AG08396 (cell line): ENCODE measurements at places on chromosomes 6 and 20.

GRCh38 chr20:13430346-13431002 is 208.3 kb downstream of the TASP1 start:
- no peak for DNase-seq

DNA sequence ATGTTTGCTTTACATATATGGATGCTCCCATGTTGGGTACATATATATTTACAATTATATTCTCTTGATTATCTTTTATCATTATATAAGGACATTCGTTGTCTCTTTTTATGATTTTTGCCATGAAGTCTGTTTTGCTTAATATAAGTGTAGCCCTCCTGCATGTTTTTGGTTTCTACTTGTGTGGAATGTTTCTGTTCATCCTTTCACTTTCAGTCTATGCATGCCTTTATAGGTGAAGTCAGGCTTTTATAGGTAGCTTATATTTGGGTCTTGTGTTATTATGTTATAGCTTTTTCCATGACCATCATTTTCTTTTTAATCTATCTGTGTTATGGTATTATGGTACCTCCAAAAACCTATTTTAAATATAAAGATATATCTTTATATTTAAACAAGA is 612.5 kb upstream of the HS3ST5 start:
- no peak for DNase-seq

DNA sequence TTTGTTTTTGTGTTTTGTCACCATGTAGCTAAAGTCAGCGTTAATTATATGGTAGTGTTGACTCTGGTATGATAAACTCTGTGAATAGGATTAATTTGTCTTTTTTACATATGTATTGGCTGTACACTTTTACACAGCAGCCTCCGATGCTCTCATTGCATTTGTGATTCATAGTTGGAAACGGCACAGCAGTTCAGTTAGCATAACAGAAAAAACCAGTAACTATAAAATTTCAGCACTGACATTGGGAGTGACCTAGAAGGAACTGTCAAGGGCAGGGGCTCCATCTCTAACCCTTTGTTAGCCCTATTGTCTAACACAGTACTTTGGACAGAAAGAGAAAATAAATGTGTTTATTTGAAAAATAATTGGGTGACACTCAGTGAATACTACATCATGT is 5.6 kb upstream of the BEND6 start:
- DNase-seq, result no peak

DNA sequence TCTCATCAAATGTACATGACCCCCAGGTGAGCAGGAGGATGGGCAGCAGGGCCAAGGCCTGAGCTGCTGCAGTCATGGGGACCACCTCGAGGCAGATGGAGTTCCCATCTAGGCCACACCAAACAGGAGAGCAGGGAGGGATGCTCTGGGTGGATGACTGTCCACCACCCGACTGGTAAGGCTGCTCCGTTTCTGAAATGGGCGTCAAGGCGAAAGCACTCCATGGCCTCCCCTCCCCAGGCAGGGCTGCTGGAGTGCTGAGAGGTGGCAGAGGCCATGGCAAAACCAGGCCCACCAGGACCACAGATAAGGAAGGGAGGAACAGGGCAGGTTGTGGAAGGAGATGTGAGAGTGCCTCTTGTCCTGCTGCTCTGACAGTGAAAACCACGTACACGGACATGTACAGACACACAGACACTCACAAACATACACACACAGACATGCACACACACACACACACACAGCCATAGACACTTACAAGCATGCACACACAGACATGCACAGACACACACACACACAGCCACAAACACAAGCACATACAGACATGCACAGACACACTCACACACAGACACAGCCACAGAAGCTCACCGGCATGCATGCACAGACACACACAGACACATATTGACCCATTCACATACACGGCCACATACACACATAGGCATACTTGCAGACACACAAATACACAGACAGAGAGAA is 93.2 kb downstream of the PSMG4 start:
- no peak for DNase-seq

DNA sequence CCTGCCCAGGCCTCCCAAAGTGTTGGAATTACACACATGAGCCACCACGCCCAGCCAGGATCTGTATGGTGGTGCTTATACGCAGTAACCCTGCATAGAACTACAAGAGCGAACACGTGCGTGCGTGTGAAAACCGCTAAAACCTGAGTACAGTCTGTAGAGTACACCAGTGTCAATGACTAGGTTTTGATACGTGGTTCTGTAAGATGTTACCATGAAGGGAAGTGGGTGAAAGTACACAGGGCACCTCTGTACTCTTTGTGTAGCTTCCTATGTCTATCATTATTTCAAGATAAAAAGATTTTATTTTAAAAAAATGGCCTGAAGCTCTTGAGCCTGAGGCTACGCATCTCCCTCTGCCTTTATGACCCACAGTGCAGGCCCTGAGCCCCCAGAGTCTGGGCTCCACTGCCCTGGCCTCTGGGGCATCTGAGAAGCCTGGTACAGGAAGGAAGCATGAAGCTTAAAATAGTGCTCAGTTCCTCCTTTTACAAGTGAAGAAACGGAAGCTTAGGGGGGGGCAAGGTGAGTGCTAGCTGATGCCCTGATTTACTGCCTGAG is 21.6 kb downstream of the LY86 start:
- no peak for DNase-seq

DNA sequence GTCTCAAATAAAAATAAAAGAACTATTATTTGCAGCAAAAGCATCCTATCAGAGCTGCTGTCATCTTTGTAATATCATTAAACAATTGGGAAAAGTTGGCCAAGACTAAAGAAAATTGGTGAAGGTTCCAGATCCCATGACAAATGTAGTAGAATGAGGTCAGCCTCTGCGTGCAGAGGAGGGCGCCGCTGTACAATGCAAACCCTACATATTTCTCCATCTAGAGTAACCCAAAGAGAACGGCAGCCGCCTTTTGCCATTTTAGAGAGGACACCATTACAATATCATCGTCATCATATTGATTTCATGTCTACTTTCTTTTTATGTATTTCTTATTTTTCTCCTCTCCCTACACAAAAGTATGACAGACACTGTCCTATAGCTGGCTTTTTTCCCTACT is 59.5 kb downstream of the ZMYND8 start:
- no peak for DNase-seq

GRCh38 chr6:133108419-133108818 is 132.7 kb upstream of the EYA4 start:
- no peak for DNase-seq

GRCh38 chr6:143516690-143517446 is 5.3 kb upstream of the FUCA2 start:
- no peak for DNase-seq

- DNase-seq, result no peak
These were observed 860 bp downstream of the DEFB124 start for GRCh38 chr20:31474097-31474436.

- no peak for DNase-seq
These were observed 168.3 kb downstream of the FAXC start for GRCh38 chr6:99181174-99181573.

GRCh38 chr6:108619431-108620197 is 58.9 kb downstream of the FOXO3 start:
- DNase-seq, result no peak
